T-helper 9 cell (primary cell): ENCODE measurements at places on chromosomes 5 and 9.

- DNase-seq, result no peak
Observed at GRCh38 chr5:88860501-88860900, 22.5 kb downstream of the MEF2C start.

GRCh38 chr5:44389823-44390143, 563 bp upstream of the FGF10 start:
- no peak for DNase-seq

- DNase-seq, result no peak
Observed at GRCh38 chr9:109035684-109036423, 22.6 kb upstream of the CTNNAL1 start.

DNA sequence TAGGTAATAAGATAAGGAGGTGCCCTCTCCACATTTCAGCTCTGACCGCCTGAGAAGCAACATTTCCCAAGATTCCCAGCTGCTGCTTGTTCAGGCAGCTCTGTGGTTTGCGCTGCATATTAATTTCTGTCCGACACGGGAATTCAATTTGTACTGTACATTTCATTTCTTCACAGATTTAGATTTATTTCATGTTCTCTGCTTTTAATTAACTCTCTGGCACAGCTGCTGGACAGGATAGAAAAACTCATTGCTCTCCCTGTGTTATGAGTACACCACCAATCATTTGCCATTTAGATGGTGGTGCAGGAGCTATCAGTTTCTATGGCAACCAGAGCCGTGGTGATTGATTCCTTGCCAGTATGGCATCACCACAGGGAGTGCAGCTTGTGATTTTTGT, 558.5 kb downstream of the DMRTA1 start:
- no peak for DNase-seq

DNA sequence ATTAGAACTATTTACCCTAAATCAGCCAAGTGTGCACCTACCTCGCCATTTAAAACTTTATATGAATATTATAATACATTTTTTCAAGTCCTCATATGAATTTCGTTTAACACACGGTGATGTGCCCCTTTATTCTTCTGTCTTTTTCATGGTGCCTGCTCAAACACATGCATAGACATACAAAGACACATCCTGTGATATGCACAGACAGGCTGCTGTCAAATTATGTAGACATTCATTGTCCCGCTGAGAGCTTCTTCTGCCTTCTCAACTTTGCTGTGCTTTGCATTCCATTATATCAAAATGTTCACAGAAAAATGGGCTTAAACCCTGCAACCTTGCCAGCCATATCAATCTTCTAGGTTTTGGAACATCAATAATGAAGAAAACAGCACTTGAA, 193.8 kb downstream of the NTRK2 start:
- no peak for DNase-seq

DNA sequence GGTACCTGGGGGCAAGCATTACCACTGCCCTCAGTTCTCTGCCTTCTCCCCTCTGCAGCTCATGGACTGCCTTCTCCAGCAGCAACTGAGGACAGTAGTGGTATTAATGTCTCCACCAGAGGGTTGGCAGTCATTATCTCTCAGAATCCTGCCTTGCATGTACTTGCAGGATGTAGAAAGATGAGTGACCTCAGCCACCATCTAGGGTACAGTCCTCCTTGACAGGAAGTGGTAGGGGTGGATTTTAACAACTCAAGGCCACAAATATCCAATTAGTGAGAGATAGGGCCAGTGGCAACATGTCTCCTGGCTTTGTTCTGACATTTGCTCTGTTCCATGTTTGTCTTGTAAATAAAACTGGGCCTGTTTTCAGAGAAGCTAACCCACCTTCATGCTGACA, 47.2 kb downstream of the F2R start:
- no peak for DNase-seq
